ENCODE measurements at places on chromosomes 16 and 17. TPM values are rescaled to one million over a fixed set of nuclear protein-coding genes. Genes with fewer than 3 reads are reported as not detected.
A peak's percentile ranks its signal among the peaks of the same experiment; 100 is the strongest.

SSTR5 gene
- total RNA-seq = 0.24 TPM

GRCh38 chr16:11585460-11586377, 1.0 kb downstream of the LITAF start:
- no peaks in the 10 kb centered on the region for H3K36me3 ChIP-seq
- H3K27me3 ChIP-seq = peaks cover 5% of the 10 kb centered on the region
- DNase-seq = no peak
- peak overlapping the region; percentile 74 for H3K4me3 ChIP-seq
- peaks cover 5% of the 10 kb centered on the region for H3K4me1 ChIP-seq

DNA sequence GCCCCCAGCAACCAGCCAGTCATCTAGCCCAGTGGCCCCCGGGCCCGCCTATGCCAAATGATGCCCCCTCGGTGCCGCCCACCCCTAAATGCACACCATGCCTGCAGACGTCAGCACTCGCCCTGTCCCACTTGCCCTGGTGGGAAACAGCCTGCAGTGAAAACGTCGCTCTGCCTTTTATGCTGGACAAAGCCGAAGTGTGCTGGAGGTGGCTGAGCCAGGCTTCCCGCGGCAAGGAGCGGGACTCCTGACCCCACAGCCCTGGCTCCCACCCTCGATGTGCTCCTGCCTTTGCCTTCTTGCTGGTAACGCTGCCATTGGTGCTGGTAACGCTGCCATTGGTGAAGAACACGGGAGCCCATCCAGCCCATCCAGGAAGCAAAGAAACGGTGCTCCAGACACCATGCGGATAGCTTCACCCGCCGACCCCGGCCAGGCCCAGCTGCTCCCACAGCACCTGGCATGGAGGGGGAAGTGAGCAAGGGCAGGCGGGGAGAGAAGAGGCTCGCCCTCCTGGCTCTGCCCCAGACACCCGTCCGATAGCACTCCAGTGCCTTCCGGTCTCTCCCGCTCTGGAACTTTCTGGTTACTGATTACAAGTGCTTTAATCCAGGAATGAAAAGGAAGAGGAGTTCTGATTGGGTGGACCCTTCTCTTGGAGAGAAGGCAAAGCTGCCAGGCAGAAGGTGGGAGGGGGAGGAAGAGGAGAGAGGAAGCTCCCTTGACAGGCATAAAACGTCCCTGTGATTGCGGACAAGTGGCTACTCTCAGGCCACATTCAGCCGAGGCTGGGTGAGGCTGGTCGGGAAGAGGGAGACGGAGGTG, 4.0 kb upstream of the BAIAP2 start:
- DNase-seq = peak; percentile 32
- no peak overlapping the region for H3K27ac ChIP-seq
- H3K36me3 ChIP-seq = peaks cover 2% of the 10 kb centered on the region
- H3K4me1 ChIP-seq = peaks cover 10% of the 10 kb centered on the region
- H3K4me3 ChIP-seq = no peak overlapping the region
- H3K27me3 ChIP-seq = peaks cover 2% of the 10 kb centered on the region

GRCh38 chr16:50709980-50710379, 16.6 kb downstream of the NOD2 start:
- no peak for DNase-seq
- no peak overlapping the region for H3K27ac ChIP-seq
- no peaks in the 10 kb centered on the region for H3K27me3 ChIP-seq
- H3K4me3 ChIP-seq = no peak overlapping the region

All from endothelial cell of umbilical vein (primary cell).